Activated naive CD4-positive, alpha-beta T cell treated with anti-CD3 and anti-CD28 coated beads, Interleukin-2, amount 50 U/mL, for 16 hours (primary cell): ENCODE measurements at places on chromosomes 2 and 18.
A peak's percentile ranks its signal among the peaks of the same experiment; 100 is the strongest.

GRCh38 chr2:43508209-43508608 lies 87.6 kb downstream of the THADA start:
- no peak for DNase-seq

DNA sequence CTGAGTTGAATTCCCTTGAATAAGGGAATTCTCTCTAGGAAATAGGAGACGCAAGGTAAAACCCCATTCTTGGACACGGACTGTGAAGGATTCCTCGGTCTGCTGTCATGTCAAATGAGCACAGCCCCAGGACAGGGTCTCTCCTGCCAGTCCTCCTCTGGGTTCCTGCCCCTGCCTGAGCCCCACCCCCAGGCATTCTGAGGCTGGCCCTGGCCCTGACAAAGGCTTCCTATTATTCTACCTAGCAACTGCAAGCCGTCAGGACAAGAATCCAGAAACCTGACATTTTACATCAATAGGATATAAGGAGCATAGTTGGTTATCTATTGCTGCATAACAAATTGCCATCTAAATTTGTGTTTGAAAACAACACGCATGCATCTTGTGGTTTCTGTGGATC lies 253.3 kb upstream of the AGAP1 start:
- DNase-seq = no peak

- peak; percentile 22 for DNase-seq
Measured at GRCh38 chr2:101806123-101806522, 108.6 kb downstream of the MAP4K4 start.

DNA sequence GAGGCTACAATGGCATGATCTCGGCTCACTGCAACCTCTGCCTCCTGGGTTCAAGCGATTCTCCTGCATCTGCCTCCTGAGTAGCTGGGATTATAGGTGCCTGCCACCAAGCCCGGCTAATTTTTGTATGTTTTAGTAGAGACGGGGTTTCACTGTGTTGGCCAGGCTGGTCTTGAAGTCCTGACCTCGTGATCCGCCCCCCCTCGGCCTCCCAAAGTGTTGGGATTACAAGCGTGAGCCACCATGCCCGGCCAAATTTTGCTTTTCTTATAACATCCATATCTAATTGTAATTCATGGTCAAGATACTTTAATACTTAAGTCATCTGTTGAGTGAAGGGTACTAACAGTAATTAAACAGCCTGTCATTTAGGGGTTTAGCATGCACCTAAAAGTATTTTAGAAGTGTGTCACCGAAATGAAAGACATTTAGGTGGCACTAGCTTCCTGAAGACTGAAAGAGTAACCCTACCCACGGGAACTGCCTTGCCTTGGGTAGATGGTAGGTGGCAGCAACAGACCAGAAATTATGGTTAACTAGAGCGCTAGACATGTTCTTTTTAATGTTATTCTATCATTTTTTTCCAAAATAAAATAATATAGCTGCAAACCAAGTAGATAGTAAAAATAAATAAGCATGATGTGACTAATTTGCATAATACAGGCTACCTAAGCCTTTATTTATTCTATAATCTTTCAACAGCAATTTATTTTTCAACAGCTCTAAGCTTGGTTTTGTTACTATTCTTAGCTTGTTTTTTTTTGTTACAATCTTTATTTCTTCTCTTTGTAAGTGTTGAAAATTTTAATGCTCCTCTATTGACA lies 8.6 kb upstream of the ACYP2 start:
- DNase-seq = peak; percentile 29
